ENCODE measurements at places on chromosomes 11 and 22.

DNA sequence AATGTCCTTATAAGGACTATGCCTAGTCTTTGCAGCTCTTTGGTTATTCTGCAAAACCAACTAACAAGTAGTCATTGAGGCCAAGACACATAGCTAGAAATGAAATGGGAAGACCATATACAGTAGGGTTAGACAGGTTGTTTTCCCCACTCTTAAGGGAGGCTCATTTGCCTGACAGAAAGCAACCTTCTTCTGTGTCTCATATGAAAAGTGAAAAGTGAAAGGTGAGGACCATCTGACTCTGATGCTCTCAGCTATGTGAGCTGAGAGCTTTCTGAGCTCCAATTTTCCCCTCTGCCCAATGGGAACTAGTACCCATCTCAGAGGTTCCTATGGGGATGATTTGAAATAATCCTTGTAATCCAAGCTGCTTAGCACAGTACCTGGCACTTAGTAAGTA is 142.0 kb upstream of the BDNF start:
- no peak for DNase-seq

DNA sequence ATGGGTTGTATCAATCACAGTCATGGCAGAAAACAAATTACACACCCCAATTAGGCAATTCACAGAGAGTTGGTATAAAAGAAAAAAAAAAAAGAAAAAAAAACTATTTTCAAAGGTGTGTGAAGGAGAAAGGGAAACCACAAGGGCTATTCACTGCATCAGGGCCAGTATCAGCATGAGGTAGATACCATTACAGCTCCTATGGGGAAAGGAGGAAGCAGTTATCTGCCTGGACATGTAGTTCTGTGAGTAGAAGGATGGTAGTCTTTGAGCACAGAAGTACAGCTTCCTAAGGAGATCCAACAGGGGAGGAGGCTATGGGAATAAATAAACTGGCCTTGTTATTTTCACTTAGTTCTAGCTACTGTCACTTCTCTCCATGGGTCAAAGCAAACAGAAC is 746.1 kb downstream of the LUZP2 start:
- no peak for DNase-seq

DNA sequence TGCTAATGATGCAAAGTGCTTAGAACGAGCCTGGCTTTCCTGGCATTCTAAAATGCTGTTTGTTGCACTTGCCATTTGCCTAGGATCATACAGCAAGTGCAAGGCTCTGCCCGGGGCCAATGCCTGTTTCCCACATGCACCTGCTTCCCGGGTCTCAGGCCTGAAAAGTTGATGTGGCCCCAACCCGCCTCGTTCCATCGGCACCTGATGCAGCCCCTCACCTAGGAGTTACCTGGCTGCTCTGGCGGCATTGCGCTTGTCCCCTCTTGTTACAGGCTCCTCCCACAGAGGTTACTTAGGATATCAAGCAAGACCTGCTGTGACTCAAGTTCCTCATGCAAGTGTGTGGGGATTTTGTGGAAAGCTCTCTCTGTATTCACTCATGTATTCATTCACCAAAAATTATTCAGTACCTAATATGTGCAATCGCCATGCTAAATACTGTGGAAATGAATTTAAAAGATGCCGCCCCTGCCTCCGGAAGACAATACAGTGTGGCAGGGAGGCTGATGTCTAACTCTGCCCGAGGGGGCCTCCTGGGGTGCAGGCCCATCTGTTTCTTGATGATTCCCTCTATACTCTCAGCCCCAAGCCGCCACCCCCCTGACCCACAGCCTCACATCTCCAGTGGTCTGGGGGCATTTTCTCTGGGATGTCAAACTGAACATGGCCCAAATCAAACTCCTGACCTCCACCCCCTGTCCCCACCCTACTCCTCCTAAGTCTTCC is 184.5 kb downstream of the EFCAB6 start:
- no peak for DNase-seq

GRCh38 chr11:114163229-114163631 is 103.7 kb downstream of the ZBTB16 start:
- no peak for DNase-seq

- DNase-seq = no peak
These were observed 32.2 kb upstream of the SESN3 start for GRCh38 chr11:95262994-95263765.

DNA sequence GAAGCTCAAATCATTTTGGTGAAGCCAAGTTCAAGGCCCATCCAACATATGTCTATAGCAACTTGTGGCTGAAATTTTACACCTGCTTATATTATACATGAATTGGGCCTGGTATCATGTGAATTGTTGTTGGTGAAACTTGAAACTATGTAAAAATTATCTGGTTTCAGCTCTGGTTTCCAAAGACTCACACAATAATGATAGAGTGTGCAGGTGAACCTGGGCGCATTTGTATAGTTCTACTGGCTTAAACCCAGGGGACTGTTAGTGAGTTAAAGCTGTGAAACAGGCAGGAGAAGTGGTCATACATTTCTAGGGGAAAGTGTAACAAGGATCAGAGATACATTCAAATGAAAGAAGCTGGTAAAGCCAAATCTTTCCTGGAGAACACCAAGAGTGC is 627.3 kb downstream of the METTL15 start:
- no peak for DNase-seq

GRCh38 chr22:17952273-17952801 is 72.0 kb downstream of the MICAL3 start:
- no peak for DNase-seq

DNA sequence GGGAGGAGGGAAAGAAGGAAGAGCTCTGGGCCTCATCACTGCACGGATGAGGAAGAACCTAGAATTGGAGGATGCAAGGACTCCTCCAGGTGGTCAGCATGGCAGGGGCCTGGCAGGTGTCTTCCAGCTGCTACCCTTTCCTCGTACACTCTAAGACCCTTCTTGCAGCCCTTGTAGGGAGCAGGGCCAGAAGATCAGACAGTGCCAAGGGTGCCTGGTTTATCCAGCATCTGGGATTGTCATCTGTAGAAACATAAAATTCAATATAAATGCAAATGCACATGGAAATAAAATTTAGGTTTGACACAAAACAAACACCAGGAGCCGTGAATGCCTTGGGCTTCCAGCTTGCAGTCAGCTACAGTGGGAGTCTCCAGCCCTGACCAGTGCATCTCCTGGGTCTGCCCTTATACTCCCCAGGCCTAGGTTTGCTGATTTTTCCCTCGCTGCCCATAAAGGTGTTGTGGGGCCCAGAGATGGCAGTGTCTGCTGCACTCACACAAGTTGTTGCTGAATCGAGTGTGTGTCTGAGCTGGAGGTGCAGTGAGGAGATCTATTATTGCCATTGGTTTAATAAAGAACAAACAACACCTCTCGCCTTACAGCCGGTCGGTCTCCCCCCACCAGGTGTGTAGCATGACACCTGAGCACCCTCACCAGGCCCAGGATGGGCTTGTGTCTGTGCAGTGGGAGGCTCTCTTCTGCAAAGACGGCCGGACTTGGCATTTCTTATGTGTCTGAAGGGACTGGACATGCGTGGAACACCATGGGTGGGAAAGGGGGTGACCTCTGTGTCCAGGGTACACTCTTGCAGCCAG is 87.1 kb downstream of the BCR start:
- no peak for DNase-seq

DNA sequence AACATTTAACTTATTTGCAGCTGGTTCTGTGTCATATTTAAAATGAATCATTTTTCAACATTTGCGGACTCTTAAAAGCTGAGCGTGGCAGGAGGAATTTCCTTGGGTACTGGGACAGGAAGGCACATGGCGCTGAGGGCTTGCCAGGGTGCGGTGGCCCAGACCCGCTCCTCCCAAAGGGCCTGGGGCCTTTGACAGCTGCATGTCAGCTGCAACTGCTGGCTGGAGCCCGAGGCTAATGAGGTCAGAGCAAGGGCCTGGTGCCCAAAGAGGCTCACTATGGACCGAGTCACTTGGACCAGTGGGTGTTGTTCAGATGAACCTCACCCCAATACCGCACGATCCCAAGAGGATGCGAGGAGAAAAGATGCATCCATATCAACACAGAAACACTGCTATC is 326.9 kb downstream of the CTTN start:
- no peak for DNase-seq

- no peak for DNase-seq
These were observed 97.8 kb downstream of the TRMU start for GRCh38 chr22:46433318-46433717.

DNA sequence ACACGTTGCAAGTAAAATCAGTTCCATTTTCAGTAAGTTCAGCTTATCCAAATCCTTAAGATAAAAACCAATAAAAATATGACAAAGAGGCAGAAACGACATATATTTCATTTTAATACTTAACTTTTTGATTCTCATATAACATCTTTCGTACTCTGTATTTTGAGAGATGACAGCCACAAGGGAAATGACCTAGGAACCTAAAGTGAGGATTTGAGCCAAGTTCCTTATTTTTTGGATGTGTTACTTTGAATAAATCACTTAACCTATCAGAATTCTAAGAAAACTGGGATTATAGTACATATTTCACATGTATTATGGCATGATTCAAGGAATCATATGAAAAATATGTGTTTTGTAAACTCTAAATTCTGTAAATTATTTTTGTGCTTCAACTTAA is 143.6 kb upstream of the TRPC6 start:
- no peak for DNase-seq

- DNase-seq = no peak
These were observed 128.5 kb downstream of the SLC1A2 start for GRCh38 chr11:35290876-35291275.

DNA sequence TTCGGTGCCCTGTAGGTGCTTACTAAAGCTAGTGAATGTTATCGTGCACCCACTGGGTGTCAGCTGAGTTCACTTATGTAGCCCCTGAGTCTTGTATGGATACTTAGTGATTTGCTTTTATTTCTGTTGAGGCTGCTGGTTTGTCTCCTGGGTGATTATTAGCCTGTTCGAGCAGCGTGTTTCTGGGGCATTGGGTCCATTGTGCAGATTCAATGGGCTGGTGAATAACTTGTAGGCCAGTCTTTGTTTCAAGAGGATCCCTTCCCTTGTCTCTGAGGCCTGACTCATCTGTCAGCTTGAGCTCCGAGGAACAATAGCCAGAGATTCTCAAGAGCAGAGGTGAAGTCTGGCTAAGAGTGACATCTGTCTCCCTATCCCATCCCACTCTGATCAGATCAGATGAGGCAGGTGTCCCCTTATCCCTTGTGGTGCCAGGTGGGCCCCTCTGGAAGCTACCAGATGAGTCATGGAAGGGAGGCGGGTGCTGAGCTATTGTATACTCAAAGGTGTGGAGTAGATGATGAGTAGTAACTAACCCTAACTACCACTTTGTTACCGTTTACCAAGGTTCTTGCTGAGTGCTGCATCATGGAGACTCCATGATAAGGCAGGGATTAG is 3.7 kb downstream of the MIAT start:
- DNase-seq = no peak

DNA sequence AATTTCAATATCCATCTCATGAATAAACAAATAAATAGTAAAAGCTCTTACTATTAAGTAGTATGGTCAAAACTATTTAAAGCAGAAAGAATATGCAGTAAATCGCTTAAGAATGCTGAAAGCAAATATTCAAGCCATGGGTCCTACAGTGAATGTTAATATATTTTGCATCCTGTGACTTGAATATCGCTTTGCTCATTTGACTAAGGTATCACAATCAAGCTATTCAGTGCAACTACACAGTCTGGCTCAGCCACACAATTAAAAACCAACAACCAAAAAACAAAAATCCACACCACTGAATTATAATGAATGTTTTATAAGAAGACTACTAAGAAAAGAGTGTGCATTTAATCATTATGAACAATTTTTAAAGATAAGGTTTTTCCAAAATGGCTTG is 45.3 kb downstream of the RAB6A start:
- no peak for DNase-seq
